ENCODE measurements at places on chromosomes 5 and 9. TPM values are rescaled to one million over a fixed set of nuclear protein-coding genes. Genes with fewer than 3 reads are reported as not detected.

LCN1 gene
- total RNA-seq = not detected

DTWD2 gene
- total RNA-seq = 4.1 TPM

TTC16 gene
- not detected for total RNA-seq

PHYHD1 gene
- 1.8 TPM for total RNA-seq

ZBED3 gene
- total RNA-seq = 0.29 TPM
